ENCODE measurements at places on chromosomes 13 and 19.

GRCh38 chr13:71303144-71303543 is 563.9 kb downstream of the DACH1 start:
- DNase-seq: no peak

- no peak for DNase-seq
Observed at GRCh38 chr19:27777242-27777641, 1435.7 kb downstream of the UQCRFS1 start.

- DNase-seq: no peak
Observed at GRCh38 chr13:43030548-43030947, 7.2 kb downstream of the DNAJC15 start.

DNA sequence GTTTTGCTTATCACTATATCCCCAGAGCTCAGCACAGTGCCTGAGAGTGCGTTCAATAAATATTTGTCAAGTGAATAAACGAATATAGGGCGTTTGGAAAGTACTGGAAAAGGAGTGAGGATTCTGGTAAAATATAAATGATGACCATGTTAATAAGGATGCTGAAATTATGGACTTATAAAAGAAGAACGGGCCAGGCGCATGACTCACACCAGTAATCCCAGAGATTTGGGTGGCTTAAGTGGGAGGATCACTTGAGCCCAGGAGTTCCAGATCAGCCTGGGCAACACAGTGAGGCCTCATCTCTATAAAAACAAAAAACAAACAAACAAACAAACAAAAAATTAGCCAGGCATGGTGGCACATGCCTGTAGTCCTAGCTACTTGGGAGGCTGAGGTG is 198.1 kb downstream of the VWA8 start:
- DNase-seq: no peak

DNA sequence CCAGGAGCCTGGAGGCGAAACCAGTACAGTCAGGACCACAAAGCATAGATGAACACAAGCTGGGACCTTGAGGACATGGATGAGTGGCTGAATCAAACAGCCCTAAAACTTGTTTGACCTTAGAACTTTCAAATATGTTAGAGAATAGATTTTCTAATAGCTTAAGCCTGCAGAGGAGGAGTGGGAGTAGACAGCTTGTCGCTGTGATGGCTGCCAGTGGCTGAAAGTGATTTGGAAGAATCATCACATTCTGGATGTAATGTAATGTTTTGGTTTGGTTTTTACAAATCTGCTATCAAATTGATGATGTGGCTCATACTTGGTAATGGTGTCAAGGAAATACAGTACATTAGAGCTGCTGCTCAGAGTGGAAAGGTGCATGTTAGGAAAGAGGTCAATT is 12.0 kb downstream of the IGFL3 start:
- no peak for DNase-seq

DNA sequence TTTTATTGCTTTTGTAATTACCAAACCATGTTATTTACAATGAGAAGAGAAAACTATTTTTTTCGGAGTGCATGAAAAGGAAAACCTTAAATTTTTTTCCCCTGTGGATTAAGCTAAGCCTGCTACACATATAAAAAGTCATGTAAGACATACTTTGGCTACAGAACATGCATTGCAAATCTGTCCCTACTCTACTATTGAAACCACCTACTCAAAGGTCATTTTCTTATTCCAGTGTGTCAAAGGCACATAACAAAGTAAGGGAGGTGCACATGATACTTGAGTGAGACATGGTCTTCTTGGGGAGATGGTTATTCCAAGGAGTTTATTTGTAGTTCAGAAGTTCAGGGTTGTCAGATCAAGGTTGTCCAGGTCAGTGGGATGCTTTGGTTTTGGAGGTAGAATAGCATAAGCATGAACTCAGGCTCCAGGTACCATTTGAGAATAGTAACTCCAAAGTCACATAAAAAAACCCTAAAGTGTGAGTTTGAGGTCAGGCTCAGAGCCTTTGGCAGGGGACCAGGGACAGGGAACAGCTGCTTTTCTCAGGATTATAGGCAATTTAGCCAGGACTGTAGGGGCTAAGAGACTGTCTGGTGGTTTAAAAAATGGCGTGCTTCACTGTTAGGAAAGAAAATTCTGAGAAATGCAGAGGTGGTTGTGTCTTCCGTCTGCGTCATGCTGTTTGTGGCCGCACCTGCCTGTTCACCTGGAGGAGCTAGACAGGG is 15.4 kb downstream of the FARP1 start:
- DNase-seq: no peak

DNA sequence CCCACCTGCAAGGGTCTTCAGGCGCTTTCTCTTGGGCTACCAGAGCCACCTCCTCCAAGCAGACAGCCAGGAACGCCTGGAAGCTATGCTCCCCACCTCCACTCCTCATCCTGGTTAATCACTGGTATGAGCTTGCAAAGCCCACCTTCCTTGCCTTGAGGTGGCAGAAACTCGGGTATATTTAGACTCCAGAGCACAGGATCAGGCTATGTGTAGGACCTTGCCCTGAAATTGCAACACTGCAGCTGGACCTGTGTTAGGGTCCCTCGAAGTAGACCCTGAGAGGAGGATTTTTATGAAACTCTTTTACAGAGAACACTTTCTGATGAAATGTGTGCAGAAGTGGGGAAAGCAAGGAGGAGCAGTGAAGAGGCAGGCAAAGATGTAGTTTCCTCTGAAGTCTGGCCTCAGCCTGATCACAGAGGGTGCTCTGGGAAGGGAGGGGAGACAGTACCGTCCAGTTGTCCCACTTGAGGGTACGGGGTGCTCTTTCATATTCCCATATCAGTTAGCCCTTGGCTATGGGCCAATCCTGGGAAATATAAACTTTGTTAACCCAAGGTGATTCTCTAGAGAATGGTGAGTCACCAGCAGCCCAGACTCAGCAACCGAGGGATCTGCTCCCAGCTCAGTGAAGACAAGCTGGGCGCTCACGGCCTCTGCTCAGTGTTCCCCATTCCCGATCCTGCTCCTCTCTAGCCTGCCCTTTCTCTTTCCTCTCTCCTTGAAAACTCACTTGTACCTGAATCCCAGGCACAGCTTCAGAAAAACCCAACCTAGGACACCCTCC is 157.9 kb downstream of the UQCRFS1 start:
- no peak for DNase-seq

GRCh38 chr13:66037096-66037495 is 1193.0 kb downstream of the PCDH9 start:
- no peak for DNase-seq

DNA sequence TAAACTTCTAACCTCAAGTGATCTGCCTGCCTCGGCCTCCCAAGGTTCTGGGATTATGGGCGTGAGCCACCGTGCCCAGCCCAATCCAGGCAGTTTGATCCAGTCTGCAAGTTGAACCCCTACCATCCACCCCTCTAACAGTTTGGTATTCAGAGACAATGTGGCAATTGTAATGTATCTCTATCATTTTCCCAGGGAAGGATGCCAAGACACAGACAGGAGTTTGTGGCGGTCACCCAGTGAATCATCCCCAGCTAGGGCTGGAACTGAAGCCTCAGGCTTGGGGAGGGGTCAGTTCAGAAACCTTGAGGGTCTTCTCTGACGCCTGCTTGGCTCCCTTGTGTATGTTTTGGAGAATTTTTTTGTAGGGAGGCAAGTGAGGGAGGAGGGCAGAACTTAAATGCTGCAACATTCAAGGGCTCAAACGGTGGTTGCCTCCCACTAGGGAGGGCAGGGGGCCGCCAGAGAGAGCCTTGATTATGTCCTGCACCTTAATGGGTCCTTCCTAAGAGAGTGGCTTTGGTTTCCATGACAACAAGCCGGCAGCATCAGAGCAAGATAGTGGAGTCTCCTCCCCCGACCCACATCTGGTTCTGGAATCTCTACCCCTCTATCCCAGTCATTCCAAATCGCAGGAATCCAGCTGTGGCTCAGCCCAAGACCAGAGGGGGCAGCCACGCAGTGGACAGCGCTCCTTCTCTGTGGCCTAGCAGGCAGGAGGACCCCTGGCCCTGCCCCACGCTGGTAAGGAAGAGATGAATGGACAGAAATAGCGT is 14.9 kb upstream of the FEM1A start:
- DNase-seq: no peak

DNA sequence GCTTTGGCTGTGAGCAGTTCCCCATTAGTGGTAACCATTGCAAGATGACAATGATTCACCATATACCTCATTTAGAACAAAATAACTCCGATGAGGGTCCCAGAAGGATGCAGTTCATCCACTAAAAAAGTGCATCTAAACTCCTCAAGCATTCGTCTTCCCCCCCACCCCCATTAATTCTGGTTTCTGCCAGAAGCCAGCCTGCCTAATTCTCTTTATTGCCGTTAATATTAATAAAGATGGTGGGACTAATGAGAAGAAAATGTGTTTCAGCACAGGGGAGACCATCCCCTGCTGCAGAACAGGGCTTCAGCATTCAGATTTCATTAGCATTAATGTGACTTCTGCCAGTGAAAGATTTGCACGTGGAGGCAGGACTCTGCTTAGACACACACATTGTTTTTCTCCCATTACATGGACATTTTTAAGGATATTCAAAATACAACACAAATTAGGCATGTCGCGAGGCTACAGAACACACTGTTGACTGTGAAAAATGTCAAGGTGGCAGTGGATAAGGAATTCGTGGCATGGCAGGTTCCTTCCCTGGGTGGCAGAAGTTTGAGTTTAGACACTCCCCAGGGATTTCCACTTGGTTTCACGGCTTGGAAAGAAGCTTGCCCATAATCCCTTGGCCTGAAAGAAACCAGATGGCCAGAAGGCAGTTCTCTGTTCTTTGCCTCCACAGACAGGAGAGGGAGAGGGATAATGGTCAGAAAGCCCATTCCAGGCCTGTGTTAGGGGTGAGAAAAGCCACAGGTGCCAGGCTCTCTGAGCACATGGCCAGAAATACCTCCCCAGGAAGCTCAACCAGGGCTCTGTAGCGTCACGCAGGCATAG is 236.5 kb downstream of the FOXO1 start:
- DNase-seq: no peak

DNA sequence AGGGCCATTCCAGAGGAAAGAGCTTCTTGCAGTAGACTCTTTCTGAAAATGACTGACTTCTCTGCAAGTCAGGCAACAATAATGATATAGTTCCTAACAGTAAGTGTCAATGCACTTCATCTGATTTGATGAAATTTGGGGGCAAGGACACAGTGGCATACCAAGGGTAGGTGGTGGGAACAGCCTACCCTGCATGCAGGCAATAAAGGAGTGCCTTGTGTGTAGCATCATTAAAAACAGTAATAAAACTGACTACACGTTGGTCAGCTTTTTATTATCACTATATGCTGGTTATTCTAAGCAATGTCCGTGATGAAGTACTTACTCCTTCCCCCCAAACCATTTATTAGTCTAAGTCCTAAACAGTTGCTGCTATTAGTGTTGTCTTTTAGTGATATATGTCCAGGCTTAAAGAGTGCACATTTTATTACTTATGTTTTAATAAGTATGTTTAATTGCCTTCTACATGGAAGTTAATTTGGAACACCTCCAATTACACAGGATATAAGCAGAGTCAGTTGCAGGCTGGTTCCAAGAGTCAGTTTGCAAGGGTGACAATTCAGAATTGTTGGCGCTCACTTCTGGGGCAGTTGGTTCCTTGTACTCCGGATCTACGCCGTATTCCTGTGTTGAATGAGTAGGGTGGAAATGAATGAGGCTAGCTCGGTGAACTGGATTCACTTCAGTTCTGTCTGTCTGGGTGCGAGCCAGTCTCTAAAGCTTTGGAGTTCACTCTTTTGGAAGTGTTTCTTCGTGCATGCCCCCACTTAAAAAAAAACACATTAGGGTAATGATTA is 84.0 kb downstream of the RGCC start:
- DNase-seq: no peak

DNA sequence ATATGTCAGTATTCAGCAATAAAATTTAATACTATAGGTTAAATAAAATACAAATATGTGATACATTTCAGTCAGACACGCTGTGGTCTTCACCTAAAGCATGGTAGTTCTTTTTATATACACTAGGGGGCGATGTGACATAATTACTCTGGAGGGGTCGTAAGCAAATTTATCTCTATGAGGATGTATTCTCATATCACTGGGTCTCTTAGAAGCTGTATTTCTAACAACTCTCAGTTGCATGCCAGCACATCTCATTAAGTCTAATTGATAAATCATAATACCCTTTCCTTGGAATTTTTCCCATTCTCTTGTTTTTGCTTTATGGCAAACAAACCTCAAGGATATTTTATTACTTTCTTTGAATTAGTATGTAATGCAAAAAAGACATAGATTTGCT is 3.9 kb upstream of the PCDH17 start:
- no peak for DNase-seq

- DNase-seq: no peak
Observed at GRCh38 chr19:29596885-29597525, 9.1 kb upstream of the POP4 start.

GRCh38 chr19:51410950-51411748 is 6.3 kb downstream of the SIGLEC10 start:
- DNase-seq: no peak

- no peak for DNase-seq
Observed at GRCh38 chr19:57171551-57172081, 4.3 kb upstream of the DUXA start.

- DNase-seq: peak; percentile 7
Observed at GRCh38 chr13:48976576-48977285, 1.0 kb downstream of the FNDC3A start.

- DNase-seq: peak; percentile 28
Observed at GRCh38 chr13:73708393-73708985, 425.7 kb downstream of the KLF12 start.

DNA sequence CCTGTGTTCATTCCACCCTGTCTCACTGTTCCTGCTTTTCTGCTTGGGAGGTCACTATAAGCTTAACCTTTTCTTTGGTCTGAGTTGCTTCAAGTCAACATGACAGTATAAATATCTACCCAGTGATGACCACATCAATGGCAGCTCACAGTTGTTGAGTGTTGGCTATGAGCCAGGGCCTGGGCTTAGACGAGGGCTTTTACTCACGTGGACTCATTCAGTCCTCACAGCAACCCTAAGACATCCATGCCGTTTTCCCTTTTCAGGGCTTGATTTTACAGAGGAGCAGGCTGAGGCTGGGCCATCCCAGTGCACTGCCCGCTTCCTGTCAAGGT is 10.2 kb upstream of the CCDC97 start:
- DNase-seq: peak; percentile 75

- DNase-seq: no peak
Observed at GRCh38 chr19:41566001-41566400, 10.0 kb upstream of the CEACAM21 start.

DNA sequence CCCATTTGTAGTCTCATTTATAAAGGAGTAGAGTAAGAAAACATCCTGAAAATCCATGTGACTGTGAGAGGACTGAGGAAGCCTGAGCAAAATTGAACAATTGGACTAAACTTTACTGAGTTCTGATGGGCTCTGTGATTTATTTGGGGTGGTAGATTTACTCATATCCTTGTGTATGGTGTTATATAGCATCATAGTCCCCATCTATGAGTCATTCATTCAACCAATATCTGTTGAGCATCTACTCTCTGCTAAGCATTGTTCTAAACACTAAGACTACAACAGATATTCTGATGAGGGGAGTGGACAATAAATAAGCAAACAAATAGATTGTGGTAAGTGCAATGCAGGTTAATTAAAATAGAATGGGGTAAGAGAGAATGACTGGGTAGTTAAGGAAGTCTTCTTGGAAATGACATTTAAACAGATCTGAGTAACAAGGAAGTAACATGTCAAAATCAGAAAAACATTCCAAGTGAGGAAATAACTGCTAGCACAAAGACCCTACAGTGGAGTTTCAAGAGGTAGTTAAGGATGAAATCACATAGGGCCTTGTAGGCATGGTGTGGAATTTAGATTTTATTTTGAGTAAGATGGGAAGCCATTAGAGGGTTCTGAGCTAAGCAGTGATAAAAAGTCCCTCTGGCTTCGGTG is 36.3 kb upstream of the MLNR start:
- DNase-seq: no peak

GRCh38 chr13:46475541-46475991 is 77.4 kb upstream of the LRCH1 start:
- peak; percentile 24 for DNase-seq
